Left renal cortex interstitium (tissue), 4 donors: ENCODE measurements at places on chromosomes 6 and 20. TPM values are rescaled to one million over a fixed set of nuclear protein-coding genes. Genes with fewer than 3 reads are reported as not detected.

- no peak for DNase-seq
Observed at GRCh38 chr6:128158496-128158895, 257.6 kb upstream of the THEMIS start.

- no peak for DNase-seq
Observed at GRCh38 chr6:166166314-166167257, 1.1 kb downstream of the TBXT start.

Gene SRSF6
- 230 TPM for polyA plus RNA-seq

DNA sequence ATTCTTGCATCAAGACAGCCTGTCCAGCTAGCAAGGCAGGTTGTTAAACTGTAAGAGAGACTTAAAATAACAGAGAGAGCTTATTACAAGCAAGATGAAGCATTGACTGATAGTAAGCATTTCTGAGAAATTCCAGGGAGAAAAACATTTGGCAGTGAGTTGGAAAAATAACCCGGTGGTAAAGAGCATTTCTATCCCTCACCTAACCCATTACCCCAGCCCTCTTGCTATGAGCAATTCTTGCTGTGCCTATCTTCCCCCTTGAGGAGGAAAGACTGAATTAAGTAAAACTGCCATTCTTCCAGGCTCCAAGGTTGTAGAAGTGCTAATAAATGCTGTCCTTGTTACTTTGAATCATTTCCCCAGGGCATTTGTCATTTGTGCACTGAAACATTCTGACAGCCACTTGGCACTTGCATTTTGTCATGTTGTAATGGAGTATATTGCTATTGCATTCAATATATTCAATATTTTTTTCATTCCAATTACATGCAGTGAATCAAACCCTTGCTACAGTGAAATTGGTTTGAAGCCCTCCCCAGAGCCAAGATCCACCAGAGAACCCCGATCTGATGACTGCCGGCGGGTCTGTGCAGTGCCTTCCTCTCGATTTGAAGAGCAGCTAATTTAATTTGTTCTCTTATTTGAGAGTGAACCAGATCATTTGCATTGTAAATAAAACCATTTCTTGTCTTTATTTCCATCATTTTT, 291.1 kb downstream of the HIVEP2 start:
- DNase-seq: no peak

DNA sequence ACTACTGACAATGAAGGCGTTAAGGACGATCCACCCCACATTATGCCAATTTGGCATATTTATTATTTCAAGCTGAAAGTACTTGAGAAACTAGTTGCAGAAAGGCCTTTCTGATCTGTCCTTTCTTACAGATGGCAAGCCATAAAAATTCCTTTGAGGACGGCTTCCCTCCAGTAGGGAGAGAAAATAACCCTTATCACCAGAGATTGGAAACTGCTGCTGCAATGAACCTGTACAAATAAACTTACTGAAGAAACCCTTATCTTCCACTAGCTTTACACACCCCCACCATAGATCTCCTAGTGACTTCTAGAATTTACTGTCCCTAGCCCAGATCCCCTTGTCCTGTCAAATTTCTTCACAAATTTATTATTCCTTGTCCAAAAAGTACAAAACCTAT, 105.2 kb downstream of the MAP7 start:
- no peak for DNase-seq

- DNase-seq: no peak
Observed at GRCh38 chr20:59818911-59819310, 114.5 kb downstream of the SYCP2 start.

Gene OR2H2
- not detected for polyA plus RNA-seq

Gene TP53INP2
- polyA plus RNA-seq: 14.9 TPM

Gene MGME1
- 37.9 TPM for polyA plus RNA-seq

Gene KCNK17
- 0.18 TPM for polyA plus RNA-seq

DNA sequence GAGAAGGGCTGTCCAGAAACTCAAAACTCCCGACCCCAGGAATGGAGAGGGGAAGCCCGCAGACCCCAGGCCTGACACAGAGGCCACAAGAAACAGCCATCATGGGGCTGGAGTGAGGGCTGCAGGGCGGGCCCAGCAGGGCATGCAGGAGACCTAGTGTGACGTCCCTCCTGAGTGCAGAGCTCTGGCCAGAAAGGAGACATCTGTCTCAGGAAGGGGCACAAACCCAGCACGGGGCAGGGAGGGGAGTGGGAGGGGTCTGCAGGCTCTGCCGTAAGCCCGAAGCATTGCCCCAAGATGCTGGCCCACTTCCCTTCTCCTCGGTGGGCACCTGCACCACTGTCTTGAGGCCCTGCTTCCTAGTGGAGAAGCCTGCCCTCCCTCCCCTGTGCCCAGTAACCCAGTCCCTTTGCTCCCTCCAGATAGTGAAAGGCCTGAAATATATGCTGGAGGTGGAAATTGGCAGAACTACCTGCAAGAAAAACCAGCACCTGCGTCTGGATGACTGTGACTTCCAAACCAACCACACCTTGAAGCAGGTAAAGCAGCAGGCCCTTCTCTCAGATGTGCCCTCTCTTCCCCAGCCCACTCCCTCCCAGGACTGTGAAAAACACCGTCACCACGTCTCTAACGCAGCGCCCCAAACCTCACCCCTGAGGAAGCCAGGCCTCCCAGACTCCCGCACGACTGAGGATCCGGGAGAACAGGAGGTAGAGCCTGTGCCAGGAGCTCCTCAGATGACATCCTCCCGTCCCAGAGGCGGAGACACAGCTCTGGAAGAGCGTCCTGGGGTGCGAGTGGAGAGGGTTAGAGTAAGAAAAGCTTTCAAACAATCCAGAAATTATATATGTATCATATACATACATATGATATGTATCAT, 9.7 kb downstream of the CST7 start:
- DNase-seq: no peak

Gene PACRG
- 14.9 TPM for polyA plus RNA-seq

Gene COMMD7
- 72.6 TPM for polyA plus RNA-seq

DNA sequence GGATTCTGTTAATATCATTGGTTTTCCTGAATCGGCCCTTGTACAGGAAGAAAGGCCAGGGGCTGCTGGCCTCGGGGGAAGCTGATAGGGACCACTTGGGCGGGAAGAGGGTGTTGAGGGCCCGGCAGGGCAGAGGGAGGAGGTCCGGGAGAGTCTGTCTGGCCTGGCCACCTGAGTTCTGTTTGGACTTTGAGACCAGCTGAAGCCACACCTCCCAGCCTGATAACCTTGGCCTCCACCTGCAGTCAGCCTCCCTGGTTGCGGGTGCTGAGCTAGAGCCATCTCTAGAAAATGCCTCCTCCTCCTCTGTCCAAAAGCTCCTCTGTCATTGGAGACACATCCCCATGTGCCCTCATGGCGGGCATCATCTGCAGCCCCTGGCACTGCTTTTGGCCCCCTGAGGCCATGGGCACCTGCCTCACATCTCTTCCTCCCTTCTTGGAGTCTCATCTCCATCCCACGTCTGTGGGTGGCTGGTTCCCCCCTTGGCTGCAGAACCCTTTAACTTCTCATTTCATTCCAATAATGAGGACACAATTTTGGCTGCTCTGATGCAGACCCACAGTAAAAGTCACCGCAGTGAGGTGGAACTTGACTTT, 16.6 kb downstream of the APCDD1L start:
- no peak for DNase-seq

Gene RAET1E
- polyA plus RNA-seq: 0.72 TPM

Gene FBXO9
- polyA plus RNA-seq: 104 TPM
